ENCODE measurements at places on chromosomes 5 and 9.

DNA sequence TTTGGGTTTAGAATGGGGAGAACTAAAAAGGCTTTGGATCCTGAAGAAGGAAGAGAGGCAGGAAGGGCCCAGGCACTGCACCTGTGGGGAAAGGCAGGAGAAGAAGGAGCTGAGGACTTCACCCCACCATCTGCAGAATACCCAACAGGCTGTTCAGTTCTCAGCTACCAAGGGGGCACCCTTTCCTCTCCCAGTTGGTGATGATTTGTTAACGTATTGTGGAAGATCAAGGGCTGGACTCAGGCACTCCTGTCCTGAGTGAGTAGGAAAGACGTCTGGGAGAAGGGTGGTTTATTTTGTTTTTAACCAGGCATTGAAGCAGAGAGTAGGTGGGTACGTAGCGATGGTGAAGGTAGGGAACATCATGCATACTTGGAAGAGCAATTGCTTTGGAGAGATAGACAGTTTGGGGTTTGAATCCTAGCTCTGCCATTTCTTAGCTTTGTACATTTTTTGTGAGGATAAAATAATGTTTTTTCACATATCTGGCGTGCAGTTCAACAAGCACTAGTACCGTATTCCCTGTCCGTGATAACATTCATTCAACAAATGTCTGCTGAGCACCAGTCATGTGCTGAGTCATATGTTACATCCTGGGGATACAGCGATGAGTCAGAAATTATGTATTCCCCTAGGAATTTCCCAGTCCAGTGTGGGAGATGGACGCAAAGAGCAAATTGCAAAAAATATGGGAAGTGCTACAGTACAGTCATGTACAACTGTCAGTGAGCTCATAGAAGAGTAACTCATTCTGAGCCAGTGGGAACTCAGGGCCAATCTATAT, 2.1 kb downstream of the MSANTD3 start:
- DNase-seq: peak; percentile 100

- no peak for DNase-seq
These were observed 126.1 kb downstream of the STARD4 start for GRCh38 chr5:111385970-111386831.

GRCh38 chr5:172920447-172920849, 38.8 kb upstream of the RPL26L1 start:
- peak; percentile 100 for DNase-seq

GRCh38 chr5:108654051-108654450, 93.6 kb upstream of the FER start:
- peak; percentile 70 for DNase-seq

DNA sequence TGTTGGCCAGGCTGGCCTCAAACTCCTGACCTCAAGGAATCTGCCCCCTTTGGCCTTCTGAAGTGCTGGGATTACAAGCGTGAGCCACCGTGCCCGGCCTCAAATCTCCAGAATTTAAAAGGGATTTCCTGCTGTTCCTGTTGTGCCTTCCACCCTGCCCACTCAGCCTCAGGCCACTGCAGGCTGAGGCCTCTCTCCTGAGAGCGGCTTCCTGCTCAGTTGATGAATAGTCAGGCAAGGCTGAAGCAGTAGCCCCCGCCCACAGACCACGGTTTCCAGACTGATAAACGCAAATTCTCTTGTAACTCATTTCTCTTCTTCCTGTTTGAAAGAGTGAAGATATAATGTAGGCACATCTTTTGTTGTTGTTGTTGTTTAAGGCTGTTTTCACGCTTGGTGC, 127.0 kb upstream of the PLCXD3 start:
- no peak for DNase-seq

DNA sequence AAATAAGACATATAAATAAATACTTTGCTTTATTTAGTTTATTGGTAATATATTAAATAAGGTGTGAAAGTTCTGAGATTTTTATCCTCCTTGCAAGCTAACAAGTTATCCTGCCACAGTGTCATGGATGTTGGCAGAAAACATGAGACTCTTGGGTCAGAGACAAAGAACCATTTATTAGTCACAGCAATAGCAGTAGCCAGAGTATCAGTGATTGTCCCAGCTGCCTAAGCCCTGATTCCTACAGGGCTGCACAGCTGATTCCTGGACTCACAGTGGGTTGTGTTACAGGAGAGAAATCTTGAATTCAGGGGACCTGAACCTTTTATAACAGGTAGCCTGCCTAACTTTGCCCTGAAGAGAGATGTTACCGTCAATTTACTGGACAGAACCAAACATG, 304.5 kb upstream of the ZNF608 start:
- DNase-seq: no peak

DNA sequence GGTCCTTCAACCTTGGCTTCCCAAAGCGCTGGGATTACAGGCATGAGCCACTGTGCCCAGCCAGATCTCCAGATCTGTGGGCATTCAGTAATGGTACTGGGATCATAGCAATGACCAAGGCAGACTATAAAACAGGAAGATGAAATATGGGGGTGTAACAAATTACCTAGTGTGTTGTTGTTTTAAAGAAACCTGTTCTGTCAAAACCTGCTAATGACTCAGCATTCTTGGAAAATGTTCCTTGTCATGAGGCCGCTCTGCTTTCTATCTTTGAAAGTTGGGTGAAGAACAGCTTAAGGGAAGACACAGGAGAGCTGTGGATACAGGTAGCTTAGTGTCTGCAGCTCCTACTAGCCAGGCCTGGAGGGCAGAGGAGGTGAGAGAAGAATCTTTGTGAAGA, 19.4 kb downstream of the TARS1 start:
- no peak for DNase-seq

DNA sequence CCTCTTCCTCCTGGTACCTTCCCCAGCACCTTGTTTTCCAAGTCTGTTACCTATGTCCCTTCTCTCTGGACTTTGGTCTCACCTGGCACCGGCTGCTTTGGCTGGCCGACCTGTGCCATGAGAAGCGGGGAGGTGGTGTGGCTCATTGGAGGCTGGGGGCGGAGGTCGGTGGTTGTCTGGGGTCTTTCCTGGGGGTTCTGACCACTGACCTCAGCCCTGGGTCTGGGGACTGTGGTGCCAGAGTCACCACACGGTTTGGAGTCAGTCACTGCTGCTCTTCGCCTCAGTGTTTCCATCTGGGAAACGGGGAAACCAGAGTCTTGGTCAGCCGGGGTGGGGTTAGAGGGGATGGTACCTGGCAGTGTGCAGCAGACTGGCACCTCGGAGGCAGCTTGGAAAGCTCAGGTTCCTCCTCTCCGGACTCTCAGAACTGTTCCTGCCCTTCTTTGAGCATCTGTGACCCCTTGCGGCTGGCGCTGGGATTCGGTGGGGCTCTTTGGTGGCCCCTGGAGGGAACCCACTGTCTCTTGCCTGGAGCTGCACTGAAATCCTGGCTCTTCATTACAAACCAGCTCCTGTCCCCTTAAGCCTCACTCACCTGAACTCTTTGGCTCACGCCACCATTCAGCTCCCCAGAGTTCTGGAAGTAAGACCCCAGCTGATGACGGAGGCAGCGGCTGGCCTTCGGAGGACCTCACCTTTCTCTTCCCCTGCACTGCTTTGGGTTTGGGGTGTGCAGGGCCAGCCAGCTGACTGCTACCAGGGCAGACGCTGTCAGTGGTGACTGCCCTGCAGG, 4.1 kb upstream of the RXRA start:
- DNase-seq: no peak

GRCh38 chr5:85512896-85513295, 1104.8 kb upstream of the COX7C start:
- no peak for DNase-seq

DNA sequence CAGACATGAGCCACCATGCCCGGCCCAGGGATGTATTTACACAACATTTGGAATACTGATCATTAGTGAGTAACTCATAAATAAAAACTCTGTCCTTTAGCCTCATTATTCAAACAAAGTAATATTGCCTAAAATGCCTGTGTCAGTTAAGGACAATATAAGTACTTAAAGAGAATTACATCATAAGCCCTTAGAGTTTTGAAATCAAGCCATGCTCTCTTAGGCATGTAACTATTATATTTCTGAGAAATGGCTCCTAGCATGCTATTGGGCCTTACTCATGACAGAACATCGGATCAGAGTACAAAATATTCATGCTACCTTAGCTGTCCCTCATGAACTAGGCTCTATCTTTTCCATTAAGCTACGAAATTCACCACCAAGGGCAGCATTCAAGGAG, 309.3 kb downstream of the CHSY3 start:
- DNase-seq: no peak

DNA sequence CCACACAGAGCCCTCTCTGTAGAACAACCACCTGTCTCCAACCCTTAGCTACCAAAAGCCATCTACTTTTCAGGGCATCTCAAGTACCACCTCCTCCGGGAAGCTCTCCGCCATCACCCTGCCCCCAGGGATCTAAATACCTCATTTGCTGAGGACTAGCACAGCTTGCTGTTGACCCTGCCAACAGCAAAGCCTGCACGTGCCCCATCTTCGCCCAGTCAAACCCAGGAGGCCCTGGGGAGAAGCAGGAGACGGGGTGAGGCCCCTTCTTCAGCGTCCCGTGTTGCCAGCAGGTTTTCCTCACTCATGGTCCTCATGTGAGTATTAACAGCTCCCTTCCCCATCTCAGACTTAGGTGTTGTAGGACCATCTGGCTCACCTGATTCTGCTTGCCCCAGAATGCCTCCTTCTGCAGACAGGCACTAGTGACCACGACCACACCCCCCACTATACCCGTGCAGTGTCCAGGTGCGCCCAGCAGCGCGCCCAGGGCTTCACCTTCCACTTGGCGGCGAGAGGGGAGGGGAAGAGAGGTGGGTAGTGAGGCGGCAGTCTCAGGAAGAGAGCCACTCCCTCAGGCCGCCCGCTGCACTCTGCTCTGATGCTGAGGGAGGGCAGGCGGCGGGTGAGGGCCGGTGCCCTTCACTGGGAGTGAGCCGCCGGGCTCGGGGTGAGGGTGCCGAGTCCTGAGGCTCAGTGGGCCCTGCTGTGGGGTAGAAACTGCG, 11.1 kb downstream of the VAV2 start:
- DNase-seq: no peak

- DNase-seq: no peak
These were observed 137.0 kb downstream of the MRPL36 start for GRCh38 chr5:1662559-1663085.

- peak; percentile 26 for DNase-seq
These were observed 38.4 kb upstream of the SMIM15 start for GRCh38 chr5:61200582-61201155.

DNA sequence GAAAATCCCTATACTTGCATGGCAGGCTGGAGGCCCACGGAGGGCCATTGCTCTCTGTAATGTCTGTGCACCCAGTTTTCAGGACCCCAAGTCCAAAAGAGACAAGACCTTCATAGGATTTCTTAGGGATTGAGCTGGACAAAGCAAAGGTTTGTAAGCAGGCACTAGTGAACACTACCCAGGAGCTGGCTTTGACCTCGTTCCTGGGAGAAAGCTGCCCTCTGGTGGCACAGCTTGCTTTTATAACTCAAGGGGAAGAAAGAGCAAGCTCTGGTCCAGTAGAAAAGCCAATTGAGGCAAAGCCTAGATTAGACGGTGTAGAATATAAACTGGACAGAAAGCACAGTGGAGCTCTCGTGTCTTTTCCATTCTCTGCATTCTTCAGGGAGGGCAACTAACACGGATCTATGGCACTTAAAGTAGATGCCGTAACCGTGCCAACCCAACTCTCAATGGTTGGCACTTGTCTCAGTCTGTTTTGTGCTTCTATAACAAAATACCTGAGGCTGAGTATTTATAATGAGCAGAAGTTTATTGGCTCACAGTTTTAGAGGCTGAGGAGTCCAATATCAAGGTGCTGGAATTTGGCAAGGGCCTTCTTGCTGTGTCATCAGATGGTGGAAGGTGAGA, 7.9 kb downstream of the GABRP start:
- peak; percentile 56 for DNase-seq

GRCh38 chr5:73940026-73940425, 314.0 kb downstream of the ARHGEF28 start:
- peak; percentile 23 for DNase-seq

- DNase-seq: no peak
These were observed 78.0 kb downstream of the ISOC1 start for GRCh38 chr5:129172580-129172979.

- no peak for DNase-seq
These were observed 36.5 kb upstream of the EGFL7 start for GRCh38 chr9:136626066-136626725.

GRCh38 chr5:122142480-122143164, 13.3 kb downstream of the ZNF474 start:
- peak; percentile 93 for DNase-seq

DNA sequence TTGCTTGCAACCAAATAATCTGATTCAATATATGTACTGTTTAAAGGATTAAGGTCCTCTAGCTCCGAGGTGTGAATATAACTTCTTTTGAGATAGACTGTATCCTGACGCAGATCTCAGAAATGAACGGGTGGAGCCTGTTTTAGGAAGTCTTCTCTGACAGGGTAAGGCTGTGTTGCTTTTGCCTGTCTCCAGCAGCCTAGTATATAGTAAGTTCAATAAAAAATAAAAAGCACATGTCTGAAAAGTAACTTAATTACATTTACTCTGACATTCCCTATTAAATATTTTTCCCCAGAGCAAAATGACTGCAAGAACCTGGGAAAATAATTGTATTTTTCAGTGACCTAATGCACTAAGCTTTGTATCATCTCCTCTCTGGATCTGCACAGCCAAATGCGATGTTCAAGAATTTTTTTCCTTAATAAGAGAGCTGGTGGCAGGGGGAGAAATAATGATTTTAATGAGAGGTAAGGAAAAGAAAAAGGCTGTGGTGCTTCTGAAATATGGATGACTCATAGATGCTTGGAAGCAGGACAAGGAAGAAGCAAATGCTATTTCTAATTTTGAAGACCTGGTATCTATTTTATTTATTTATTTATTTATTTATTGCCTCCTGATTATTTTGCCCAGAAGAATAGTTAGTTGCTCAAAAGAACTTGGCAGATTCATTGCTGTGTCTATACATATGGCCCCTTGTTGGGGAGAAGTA, 7.3 kb downstream of the PPP3R2 start:
- peak; percentile 24 for DNase-seq

Data from IMR-90 (cell line).